Adrenal gland (tissue), 19 donors: ENCODE measurements at places on chromosomes 6 and 20. TPM values are rescaled to one million over a fixed set of nuclear protein-coding genes. Genes with fewer than 3 reads are reported as not detected.

The TBC1D20 gene
- 53.6 TPM for total RNA-seq

The HLA-DRB1 gene
- 175 TPM for total RNA-seq

The EPPIN gene
- not detected for total RNA-seq

GRCh38 chr6:87745966-87746721 lies 44.1 kb upstream of the AKIRIN2 start:
- DNase-seq, result no peak

The MUC21 gene
- total RNA-seq, result not detected

- DNase-seq, result peak; percentile 83
These were observed 5.9 kb downstream of the TP53INP2 start for GRCh38 chr20:34709831-34710567.

GRCh38 chr6:35260591-35261570 lies 1.3 kb downstream of the ZNF76 start:
- no peak for DNase-seq

The EYA4 gene
- total RNA-seq, result 1.5 TPM

The F13A1 gene
- total RNA-seq, result 289 TPM

The FAM83C gene
- not detected for total RNA-seq

DNA sequence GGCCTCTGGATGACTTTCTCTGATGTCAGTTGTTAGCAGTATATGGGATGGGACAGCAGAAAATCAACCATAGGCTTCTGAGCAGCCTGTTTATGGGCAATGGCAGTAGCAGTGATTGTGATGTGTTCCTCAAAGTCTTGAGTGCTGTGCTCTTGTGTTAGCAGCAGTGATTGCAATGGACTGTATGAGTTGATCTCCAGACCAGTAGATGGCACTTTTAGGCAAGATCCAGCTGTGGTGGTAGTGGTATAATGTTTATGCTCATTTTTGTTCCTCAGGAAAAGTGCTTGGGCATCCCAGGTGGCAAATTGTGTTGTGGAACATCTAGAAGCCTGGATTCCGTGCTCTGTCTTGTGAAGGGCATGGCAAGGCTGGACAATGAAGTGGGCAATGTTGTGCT lies 181.6 kb upstream of the SYNCRIP start:
- no peak for DNase-seq

The CLVS2 gene
- not detected for total RNA-seq

DNA sequence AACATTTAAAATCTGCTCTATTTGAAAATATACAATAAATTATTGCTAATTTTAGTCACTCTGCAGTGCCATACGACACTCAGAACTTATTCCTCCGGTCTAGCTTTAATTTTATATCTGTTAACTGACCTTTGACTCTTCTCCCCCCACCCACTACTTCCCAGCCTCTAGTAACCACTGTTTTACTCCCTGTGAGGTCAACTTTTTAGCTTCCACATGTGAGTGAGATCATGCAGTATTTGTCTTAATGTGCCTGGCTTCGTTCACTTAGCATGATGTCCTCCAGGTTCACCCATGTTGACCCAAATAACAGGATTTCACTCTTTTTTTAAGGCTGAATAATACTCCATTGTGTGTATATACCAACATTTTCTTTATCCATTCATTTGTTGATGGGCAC lies 80.8 kb downstream of the RPP40 start:
- no peak for DNase-seq

GRCh38 chr20:39855799-39856198 lies 833.2 kb downstream of the MAFB start:
- no peak for DNase-seq

GRCh38 chr20:401682-402495 lies 6.2 kb upstream of the RBCK1 start:
- DNase-seq, result peak; percentile 12

GRCh38 chr6:159919011-159919511 lies 28.3 kb downstream of the MAS1 start:
- DNase-seq, result no peak

The FNDC1 gene
- total RNA-seq, result 1.6 TPM

The POU5F1 gene
- not detected for total RNA-seq

DNA sequence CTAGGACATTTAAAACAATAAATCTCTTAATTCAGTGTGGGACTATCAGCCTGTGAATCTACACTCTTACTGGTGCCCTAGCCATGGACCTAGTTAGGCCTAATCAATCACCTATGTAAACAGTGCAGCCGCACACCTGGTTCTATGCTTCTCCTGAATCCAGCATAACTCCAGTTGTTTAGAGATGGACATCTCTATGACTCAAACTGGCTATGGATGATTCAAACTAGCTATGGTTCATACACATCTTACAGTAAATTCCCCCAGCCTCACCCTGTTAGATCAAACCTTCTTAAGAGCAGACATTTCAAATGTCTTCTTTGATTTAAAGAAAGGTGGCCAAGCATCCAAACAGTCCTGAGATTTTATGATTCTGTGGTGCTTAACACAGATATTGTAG lies 34.7 kb downstream of the SLC35B3 start:
- DNase-seq, result no peak

- no peak for DNase-seq
These were observed 27.8 kb downstream of the LRRC1 start for GRCh38 chr6:53822401-53823125.

DNA sequence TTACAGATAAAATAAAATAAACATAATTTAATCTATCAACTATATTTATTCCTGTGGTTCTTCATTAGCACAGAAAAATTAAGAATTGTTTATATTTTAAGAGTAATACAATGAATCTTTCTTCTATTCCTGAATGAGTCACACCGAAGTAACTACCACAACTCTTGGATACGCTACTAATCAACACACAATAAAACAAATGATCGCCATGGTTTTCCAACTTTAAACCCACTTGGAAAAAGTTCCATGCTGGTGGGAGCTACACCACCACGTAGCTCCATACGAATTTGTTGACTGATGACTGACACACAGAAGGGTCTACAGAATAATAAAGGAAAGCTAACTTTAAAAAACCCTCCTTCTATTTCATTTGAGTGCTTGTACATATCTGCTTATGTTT lies 135.8 kb upstream of the NEDD9 start:
- no peak for DNase-seq

DNA sequence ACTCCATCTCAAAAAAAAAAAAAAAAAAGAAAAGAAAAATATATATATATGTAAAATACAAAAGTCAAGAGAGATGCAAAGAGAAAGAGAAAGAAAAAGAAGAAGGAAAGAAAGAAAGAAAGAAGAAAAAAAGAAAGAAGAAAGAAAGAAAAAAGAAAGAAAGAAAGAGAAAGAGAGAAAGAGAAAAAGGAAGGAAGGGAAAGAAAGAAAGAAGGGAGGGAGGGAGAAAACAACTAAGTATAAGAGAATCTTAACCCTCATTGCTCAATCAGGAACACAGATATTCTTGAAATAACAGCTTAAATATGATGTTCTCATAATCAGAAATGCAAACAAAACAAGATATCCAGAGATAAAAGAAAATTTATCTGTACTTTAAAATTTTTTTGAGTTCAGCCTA lies 54.4 kb upstream of the MARCKS start:
- no peak for DNase-seq

- DNase-seq, result no peak
These were observed 15.9 kb upstream of the AMD1 start for GRCh38 chr6:110858562-110859214.

GRCh38 chr6:44701038-44701636 lies 313.6 kb downstream of the CDC5L start:
- DNase-seq, result no peak

The TCF19 gene
- 2.0 TPM for total RNA-seq

DNA sequence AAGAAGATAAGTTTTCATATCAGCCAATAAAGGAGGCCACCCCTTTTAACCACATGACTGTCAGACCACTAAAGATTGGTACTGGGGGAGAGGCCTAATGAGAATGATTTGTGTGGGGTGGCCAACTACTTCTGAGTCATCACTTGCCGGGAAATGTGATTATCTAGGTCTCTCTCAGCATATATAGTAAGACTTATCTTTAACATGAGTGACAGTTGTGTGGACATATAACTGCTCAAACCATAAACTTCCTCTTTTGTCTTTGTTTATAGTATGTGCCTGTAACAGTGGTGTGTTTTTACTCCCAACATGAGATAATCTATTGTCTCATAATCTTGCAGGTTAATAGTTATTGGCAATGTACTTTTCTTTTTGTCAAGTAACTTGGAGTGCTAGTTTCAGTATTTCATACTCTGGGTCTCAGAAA lies 312.4 kb downstream of the CDKAL1 start:
- DNase-seq, result no peak

- no peak for DNase-seq
These were observed 37.2 kb downstream of the VTA1 start for GRCh38 chr6:142184307-142184706.

- DNase-seq, result no peak
These were observed 57.0 kb downstream of the DNAAF9 start for GRCh38 chr20:3350422-3350821.

The PRR18 gene
- total RNA-seq, result 0.07 TPM

DNA sequence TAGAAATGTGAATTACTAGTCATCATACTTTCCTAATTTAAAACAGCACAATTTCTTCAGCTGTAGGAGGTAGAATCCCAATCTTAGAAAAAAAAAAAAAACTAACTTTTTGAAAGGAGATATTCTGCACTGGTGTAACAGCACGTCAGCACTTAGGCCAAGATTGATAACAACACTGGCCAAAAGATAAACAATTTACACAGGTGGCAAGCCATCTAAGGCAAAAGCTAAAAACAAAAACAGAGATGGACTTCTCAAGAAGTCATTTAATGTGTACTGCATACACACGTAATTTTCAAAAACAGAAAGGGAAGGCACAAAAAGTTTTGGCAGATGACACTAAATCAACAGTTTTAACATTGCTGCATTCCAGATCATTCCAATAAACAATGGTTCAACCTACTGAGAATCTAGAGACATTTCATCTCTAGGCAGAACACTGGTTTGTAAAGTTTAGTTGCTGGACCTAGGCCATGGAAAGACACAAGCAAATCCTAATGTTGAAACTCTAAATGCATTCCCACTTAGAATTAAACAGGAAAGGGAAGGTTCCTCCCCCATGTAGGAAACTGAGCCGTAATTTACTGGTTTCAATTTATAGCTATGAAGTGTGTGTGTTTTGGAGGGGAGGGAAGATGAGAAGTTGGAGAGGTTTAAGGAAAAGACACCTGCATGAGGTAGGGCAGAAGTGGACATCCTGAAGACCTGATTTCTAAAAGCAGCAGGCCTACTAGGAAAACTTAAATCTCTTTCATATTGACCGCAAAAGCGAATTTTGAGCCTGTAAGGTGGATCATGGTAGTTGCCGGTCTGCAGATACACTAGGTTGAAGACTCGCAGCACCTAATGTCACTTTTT lies 1.3 kb downstream of the GCLC start:
- DNase-seq, result no peak

DNA sequence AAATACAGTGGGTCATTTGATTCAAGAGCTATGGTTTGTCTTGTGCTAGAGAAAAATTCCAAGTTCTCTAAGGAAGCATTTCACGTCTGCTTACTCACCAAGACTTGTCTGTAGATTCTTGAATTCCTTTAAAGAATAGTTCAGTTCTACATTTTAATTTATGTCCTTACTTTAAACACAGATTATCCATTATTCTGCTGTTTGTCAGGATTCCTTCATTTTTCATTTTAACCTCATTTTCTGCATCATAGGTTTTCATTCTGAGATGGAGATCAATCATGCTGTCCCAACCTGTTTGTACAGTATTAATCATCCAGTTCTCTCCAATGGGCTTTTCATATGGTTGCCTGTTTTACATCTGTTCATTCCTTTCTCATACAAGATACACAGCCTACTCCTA lies 24.5 kb upstream of the POPDC3 start:
- DNase-seq, result no peak
